ENCODE measurements at places on chromosomes 1 and 21.

DNA sequence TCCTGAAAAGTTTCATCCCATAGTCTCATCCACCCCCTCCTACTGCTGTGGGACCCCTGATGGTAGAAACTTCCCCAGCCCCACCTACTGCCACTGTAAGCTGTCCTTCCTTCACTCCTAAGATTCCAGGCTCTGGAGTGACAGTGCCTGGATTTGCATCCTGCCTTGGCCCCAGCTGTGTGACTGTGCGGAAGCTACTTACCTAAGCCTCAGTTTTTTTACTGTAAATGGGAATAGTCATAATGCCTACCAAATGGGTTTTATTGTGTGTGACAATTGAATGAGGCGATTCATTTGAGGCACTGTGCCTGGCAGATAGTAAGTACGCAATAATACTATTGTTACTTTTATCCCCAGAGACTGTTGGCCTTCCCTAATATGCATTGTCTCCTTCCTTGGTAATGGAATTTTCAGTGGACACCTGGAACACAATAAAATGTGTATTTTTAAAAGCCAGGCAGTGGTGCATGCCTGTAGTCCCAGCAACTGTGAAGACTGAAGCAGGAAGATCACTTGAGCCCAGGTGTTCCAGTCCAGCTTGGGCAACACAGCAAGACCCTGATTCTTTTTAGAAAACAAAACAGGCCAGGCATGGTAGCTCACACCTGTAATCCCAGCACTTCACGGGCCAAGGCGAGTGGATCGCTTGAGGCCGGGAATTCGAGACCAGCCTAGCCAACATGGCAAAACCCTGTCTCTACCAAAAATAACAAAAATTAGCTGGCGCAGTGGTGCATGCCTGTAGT lies 55.0 kb upstream of the ZNF326 start:
- DNase-seq: no peak

GRCh38 chr1:223011505-223011856 lies 131.6 kb downstream of the TLR5 start:
- no peak for DNase-seq

- no peak for DNase-seq
Observed at GRCh38 chr1:193685986-193686385, 499.6 kb upstream of the B3GALT2 start.

DNA sequence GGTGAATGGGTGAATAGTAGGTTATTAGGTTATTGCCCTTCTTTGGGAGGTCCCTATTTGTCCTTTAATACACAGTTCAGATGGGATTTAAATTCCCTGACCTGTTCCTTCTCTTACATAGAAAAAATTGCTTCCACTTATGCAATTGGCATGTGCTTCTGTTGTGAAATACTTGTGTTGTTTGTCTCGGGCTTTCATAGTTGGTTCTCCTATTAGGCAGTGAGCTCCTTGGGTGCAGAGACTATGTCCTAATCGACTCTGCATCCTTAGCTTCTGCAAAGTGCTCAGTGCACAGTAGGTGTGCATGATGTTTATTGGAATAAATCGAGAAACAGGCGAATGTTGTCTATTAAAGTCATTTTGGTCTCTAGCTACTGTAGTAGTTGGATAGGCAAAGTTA lies 1.3 kb upstream of the PDE4B start:
- DNase-seq: no peak

DNA sequence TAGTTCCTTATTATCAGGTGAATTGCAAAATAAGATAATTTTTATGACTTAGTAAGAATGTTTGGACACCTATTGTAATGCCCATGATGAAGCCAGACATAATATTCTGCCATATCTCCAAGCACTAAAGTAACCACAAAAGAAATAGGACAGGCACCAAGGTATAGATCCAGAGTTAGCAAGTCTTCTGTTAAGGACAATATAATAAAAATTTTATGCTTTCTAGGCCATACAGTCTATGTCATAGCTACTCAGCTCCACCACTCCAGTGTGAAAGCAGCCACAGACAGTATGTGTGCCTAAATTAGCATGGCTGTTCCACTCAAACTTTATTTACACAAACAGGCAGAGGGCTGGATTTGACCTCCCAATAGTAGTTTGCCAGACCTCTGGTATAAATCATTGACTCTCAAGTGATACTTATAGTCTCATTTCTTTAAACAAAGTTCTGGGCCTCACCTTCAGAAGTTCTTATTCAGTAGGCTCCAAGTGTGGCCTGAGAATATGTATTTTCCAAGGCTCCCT lies 88.3 kb downstream of the SCMH1 start:
- DNase-seq: no peak

GRCh38 chr1:220330265-220330664 lies 58.0 kb upstream of the RAB3GAP2 start:
- no peak for DNase-seq

DNA sequence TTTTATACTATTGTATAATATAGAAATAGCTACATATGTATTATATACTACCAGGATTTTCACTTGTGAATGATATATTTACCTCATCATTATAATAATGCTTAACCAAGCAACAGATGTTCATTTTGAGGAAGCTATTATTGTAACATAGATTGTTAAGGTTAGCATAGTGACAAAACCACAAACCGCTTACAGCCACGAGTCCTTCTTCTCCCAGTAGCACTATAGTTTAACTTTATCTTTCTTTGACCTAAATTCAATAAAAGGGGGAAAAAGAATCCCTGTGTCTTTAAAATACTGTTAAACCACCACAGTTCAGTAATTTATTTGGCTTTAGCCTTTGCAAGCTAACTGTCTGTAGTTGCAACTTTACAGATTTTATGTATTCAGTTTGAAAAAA lies 1039.4 kb upstream of the B3GALT2 start:
- no peak for DNase-seq

- DNase-seq: no peak
Observed at GRCh38 chr1:197838836-197839235, 63.6 kb upstream of the DENND1B start.

DNA sequence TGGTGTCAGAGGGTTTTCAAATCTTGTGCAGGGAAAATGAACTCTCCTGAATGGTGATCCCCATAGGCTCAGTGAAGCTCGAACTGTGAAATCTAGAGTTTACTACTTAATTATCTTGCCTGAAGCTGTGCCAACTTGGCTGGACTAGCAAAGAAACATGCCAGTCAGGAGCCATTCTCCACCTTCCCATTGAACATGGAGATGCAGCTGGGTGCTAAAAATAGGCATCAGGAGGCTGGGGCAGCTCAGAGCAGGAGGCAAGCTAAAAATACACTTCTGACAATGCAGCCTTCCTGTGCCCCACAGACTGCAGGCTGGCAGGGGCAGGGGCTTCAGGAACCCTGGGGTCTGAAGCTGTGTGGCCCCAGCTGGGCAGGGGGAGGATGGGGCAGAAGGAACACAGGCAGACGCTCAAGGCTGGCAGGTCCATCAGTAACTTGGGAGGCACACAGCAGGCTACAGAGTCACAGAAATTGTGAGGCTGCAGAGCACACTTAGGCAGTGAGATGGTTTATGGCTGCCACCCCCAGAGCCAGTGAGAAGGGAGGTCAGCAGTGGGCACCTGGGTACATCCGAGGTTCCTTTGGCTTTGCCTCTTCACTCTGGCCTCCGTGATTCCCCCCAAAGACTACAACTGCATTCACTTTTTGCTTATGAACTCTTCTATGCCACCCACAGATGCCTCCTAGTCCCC lies 155.4 kb upstream of the KCND3 start:
- DNase-seq: no peak

GRCh38 chr1:14778541-14778897 lies 180.0 kb downstream of the KAZN start:
- no peak for DNase-seq

DNA sequence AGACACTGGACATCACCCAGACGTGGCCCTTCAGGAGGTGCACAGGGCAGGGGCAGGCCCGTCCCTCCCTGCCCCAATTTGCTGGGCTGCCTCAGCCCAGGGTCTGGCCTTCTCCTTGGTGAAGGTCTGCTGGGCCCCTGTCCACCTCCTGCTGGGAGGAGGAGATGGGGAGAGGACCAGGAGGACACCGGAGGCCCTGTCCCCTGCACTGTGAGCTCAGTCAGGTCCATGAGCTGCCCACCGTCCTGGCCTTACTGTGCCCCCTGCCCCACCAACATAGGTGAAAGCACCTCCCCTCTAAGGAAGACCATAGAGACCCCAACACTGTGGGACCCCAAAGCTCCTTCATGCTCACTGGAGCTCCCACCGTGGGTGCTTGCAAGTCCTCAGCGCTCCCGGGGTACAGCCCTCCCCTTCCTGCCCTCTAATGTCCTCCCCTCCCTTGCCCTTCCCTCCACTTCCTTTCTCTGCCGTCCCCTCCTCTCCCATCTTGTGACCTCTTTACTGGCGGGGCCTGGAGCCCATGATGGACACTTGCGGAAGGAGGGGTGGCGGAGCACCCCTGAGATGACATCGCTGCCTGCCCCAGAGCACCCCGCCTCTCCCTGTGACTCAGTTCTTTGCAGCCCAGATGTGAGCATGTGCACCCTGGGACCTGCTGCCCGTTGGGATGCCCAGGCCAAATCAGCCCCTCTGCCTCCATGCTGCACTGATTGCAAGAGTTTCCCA lies 4.6 kb downstream of the LRRC3 start:
- DNase-seq: no peak

DNA sequence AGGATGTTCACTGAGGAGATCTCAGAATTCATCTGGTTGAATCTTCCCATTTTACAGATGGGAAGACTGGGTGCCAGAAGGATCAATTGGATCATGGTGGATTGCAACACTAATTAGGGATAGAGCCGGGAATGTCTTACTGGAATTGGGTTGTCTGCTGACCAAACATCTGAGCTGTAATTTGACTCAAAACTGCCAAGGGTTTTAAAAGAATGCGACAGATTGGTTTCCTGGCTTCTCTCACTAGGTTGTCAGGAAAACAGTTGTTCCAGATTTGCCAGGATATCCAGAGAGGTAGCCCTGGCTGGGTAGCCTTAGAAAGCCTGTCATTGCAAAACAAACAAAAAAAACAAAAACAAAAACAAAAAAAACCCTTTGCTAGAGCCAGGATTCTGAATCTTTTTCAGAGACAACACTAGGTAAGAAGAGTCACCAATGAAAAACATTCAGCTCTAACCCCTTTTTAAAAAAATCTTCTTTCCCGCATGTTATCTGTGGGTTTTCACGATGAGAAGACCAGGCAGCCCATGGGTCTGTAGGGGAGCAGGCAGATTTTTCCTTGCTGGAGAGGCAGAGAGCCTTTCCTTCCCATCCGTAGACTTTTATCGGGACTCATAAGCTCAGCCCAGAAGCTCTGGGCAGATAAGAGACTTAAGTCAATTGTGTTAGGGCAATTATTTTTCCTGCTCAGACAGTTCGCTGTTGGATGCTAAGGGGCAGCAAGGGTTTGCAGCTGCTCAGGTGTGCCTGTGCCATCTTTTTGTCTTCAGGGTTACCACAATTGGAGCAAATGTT lies 418.9 kb downstream of the PRDM2 start:
- DNase-seq: no peak

DNA sequence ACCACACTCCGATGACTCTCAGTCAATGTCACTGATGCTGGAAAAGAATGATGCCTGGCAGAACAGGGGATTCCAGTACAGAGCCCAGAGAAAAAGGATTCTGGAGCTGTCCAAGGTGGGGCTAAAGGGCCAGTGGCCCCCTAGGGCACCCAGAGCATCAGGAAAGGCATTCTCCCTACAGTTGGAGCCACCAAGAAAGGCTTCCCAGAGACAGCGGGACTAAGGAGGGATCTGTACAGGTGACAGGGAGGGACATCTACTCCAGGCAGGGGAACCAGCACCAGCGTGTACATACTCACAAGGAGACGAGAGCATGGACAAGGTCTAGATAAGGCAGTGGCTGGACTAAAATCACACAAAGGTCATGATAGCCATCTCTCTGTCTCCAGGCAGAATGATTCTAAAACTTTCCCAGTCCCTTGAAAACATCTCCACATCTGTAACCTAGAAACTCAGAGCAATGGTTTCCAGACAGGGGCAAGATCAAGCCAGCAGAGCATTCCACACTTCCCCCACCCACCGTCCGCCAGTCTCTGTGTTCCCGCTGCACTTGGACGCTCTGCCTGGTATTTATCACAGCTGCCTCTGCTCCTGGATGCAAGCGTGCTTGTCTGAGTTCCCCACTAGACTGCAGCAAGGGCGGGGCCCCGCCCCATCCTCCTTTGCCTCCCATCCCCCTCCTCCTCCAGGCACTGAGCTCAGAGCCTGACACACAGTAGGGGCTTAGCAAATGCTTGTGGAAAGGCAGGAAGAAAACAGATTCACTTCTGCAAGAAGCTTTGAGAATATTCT lies 111.6 kb upstream of the ZC3H12A start:
- no peak for DNase-seq

- no peak for DNase-seq
Observed at GRCh38 chr21:42685036-42685435, 31.6 kb downstream of the PDE9A start.

DNA sequence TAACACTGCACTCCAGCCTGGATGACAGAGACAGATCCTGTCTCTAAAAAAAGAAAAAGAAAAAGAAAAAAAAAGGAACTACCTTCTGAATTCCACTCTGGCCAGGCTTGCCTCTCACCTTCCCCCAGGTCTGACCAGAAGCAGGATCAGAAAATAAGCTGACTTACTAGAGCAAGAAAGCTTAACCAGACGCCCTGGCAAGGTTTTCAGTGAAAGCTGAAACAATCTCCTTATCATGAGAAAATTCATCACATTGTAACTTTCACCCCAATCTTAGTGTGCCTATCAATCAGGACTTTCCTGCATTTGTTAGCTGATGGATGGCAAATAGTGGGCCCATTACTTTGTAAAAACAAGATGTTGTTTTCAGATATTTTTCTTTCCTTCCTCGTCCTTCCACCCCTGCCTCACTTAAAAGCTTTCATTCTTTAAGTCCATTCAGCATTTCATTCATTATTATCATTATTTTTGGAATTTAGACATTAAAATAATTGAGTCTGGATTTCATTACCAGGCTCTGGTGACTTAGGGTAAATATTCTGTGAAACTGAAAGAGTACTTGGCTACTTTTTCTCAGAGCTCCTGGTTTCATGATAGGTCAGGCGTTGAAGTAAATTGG lies 96.5 kb upstream of the CD34 start:
- DNase-seq: no peak

- no peak for DNase-seq
Observed at GRCh38 chr1:203060115-203060514, 25.7 kb downstream of the MYOG start.

DNA sequence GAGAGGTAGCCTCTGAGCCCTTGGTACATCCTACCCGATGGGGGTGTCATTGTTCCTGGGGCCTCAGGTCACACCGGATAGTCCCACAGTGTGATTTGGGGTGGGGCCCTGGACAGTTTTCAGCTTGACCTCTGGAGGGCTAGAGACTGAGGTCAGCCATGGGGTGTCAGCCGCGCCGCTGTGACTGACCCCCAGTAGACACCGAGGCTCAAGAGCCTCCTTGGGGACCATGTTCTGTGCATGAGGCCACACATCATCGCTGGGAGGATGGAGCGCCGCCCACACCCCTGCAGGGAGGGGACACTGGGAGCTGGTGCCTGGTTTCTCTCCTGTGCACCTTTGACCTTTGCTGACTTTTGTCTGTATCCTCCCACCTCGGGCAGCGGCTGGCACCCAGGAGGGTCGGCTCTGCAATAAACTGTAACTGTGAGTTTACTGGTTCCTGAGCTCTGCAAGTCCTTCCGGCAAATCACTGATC lies 22.6 kb downstream of the ITGB2 start:
- peak; percentile 45 for DNase-seq

- DNase-seq: no peak
Observed at GRCh38 chr1:65311760-65312159, 2.4 kb downstream of the DNAJC6 start.

All from pancreas (tissue), 10 donors.